8988T (cell line): ENCODE measurements at places on chromosomes 7 and 10.

GRCh38 chr7:39357648-39358047 is 208.6 kb upstream of the YAE1 start:
- DNase-seq: no peak

GRCh38 chr7:123259759-123260158 is 60.0 kb upstream of the SLC13A1 start:
- DNase-seq: no peak

GRCh38 chr7:150340024-150340749 is 1.2 kb downstream of the RARRES2 start:
- DNase-seq: no peak

GRCh38 chr10:73746721-73747120 is 2.5 kb downstream of the SEC24C start:
- DNase-seq: no peak

DNA sequence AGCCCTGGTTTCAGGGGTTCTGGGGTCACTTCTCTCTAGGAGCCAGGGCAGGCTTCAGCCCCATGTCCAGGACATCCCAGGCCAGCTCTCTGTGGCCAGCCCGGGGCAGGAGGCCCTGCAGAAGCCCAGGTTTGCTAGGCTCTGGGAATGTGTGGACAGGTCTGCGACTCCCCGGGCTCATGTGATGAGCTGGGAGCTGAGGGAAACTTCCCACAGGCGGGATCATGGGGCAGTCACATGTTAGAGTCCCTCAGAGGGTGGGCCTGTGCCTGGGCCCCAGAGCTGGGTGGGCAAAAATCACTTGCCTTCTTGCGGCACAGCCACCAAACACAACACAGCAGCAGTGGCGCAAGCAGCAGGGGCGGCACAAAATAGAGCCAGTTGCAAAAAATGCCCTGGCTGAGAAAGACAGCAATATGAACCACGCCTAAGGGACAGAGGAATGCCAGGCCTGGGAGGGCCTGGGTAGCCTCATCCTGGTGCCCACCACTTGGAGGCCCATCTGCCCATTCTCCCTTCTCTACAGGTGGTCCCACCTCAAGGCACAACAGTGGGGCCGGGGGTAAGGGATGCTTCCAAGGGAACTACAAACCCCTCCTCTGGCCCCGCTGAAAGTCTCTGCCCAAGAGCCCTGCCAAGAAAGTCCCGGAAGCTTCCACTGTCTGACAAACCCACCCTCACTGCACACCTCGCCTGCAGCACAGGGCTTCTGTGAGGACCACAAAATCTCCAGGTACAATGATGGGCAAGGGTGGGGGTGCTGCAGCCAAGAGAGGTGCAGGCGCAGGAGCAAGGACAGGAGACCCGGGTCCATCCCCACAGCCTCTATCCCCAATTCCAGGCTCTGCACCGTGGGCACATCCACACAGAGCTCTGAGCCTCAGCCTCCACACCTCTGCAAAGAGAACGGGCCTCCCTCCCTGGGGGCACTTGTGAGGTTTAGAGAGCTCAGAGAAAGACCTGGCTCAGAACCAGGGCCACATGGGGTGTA is 34.6 kb upstream of the ANTXRL start:
- no peak for DNase-seq

DNA sequence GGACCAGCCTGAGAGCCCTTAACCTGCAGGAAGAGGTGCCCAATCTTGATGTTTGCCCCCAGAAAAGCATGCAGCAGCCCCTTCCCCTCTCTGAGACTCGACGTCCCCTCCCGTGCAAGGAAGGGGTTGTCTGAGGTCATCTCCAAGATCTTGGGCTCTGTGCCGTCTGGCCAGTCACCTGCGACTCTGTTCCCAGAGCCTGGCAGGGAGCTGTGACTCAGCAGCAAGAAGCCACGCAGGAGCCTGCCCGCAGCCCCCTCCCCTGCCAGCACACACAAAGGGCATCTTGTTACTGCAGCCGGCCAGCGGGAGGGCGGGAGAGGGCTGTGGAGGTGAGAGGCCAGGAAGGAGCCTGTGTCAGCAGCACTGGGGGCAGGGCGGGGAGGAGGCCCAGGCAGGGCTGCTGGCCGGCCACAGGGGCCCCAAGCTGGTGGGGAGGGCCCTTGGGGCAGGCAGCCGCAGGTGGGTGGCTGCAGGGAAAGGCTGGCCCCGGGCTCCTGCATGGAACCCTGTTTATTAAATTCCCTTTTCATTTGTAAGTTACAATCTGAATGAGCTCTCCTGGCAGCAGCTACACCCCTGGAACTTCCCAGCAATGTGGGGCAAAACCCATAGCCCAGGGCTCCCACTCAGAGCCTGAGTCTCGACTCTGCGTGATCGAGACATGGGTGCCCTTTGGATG is 103.7 kb upstream of the ZMIZ1 start:
- peak; percentile 43 for DNase-seq

DNA sequence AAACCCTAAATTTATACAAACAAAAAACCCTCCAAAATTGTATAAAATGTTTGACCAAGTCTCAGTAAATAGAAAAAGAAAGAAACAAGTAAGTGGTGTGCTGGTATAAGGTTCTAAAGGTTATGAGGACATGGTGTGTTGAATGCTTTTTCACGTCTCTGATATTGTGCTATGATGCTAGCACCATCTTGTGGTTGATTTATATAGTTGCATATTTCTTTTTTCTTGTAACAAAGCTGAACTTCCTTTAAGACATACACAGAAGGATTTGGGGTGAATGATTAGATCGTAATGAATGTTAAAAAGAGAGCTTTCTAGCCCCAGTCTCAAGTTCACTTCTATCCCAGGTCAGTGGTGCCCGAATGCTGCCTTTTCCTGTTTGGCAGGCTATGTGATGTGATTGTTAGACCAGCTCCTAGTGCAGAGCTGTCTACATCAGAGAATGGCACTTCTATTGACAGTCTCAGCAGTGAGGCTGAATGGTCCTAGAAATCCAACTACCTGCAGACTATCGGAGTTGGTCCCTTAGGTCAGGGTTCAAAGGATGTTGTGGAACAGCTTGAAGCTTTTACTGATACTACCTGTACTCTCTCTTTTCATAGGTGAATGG is 25.0 kb downstream of the VTI1A start:
- peak; percentile 23 for DNase-seq

DNA sequence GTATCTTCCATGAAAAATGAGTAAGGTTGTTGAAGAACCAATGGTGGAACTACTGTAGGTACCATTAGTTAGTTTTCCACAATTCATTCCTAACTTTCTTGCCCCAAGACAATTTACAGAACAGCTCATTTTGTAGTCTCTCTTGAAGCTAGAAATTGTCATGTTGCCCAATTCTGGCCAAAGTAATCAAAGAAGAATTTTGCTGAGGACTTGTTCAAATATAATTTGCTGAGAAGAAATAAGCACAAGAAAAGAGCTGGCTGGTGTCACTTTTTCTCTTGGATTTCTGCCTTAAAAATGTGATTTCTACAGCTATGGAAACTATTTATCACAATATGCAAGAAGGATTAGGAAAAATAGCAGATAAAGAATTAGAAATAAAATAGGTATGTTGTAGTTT is 199.2 kb upstream of the SEMA3A start:
- DNase-seq: no peak

GRCh38 chr10:97689559-97690020 is 2.5 kb upstream of the AVPI1 start:
- DNase-seq: no peak

DNA sequence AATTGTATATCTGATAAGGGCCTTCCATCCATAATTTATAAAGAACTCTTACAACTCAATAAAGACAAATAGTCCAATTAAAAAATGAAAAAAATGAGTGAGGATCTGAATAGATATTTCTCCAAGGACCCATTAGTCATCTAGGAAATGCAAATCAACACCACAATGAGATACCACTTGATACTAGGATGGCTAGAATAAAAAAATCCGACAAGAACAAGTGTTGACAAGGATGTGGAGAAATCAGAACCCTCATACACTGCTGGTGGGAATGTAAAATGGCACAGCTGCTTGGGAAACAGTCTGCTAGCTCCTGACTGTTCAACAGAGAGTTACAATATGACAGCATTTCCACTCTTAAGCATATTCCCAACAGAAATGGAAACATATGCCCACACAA is 24.6 kb downstream of the ALOX5 start:
- DNase-seq: no peak

- DNase-seq: no peak
Measured at GRCh38 chr7:48295296-48295971, 124.2 kb downstream of the ABCA13 start.

DNA sequence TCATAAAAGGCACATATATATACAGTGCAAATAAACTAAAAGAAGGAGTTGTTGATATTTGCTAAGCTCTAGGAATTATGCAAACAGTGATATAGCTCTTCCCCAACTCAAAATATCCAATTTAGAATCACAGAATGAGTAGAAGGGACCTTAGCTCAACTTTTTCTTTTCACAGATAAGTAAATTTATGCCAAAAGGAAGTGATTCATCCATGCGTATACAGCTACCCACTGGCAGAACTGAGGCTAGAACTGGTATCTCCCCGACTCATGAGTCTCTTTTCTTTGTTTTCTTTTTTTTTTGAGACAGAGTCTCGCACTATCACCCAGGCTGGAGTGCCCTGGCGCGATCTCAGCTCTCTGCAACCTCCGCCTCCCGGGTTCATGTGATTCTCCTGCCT is 54.2 kb upstream of the SVIL start:
- peak; percentile 28 for DNase-seq

GRCh38 chr10:73590881-73591799 is at the start of gene USP54:
USP54 (minus strand) TSS chr10:73591342; CDS start chr10:73575658, 15,684 bp downstream.
- no peak for DNase-seq

GRCh38 chr7:125412890-125413665 is 483.5 kb upstream of the POT1 start:
- no peak for DNase-seq

DNA sequence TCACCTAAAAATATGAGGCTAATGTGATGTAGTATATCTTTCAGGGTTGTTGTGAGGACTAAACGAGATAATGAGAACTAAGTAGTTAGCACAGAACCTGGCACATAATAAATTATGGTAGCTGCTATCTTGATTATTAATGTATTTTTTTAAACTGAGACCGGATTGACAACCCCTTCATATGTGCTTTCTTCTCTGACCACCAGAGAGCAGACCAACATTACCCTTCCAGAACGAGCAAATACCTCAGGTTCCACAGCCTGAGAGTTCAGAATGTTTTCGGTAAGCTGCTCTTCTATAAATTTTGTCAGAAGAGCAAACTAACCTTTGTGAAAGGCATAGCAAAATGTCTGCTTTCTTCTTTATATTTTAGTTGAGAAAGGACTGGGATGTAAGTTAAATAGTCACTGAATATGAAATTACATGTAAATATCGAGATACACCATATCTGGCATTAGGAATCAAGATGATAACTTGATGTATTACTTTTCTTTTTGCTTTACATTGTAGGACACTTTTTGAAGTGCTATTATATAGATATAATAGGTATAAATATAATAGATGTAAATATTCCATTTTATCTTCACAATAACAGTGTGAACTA is 13.6 kb upstream of the BPGM start:
- no peak for DNase-seq

DNA sequence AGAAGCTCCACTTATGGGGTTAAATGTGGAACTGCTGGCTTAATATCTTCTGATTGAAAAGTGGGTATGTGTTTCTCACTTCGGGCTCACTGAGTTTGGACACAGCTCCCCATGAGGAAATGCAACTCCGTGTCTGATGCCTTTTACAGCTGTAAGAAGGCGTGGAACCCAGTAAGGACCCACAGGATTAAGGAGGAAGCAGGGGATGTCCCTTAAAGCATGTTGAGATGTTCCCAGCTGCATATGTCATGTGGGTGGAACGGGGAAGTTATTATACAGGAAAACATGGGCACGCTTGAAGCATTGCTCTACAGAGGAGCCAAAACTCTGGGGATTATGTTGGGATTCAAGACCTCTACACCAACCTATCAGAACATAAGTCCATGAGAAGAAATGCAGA is 224.4 kb downstream of the NEBL start:
- no peak for DNase-seq

GRCh38 chr7:157007470-157008066 is 2.9 kb downstream of the MNX1 start:
- no peak for DNase-seq

- DNase-seq: no peak
Measured at GRCh38 chr10:98139431-98139830, 5.0 kb downstream of the R3HCC1L start.

- no peak for DNase-seq
Measured at GRCh38 chr7:6273917-6274630, 1.6 kb upstream of the CYTH3 start.

- no peak for DNase-seq
Measured at GRCh38 chr7:23959821-23960220, 249.8 kb downstream of the STK31 start.

DNA sequence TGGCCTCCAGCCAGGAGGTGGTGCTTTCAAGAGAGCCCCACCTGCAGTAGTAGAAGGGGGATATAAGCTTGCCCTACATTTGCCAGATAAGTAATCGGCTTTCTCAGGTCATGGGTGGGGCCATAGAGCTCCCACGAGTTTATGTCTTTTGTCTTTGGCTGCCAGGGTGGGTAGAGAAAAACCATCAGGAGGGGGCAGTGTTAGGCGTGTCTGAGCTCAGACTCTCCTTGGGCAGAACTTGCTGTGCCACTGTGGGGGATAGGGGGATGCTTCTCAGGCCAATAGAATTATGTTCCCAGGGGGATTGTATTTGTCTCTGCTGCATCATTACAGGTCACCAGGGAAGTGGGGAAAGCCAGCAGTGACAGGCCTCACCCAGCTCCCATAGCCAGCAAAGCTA is 12.3 kb upstream of the MRPS33 start:
- no peak for DNase-seq

GRCh38 chr7:33805630-33806233 is 99.6 kb upstream of the BMPER start:
- DNase-seq: no peak

DNA sequence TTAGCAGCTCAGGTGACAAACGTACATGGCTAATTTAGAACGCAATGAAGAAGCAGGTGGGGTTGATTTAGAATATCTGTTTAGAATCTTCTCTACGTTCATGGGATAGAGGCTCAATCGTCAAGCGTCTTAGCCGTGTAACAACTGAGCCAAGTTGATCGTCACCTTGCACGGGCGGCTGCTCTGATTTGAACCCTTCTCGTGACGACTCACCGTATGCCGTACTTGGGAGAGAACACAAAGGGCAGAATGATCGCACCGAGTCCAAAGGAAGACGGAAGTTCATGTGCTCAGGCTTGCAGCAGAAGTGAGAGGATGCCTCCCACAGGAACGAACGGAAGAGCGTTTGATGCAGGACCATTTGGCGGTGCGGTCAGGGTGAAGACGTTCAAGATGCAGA is 108.3 kb upstream of the TCERG1L start:
- no peak for DNase-seq

- no peak for DNase-seq
Measured at GRCh38 chr7:80639011-80639410, 569 bp downstream of the CD36 start.

GRCh38 chr10:44662051-44662450 is 249.1 kb upstream of the TMEM72 start:
- no peak for DNase-seq

GRCh38 chr7:73668886-73669230 is 1.2 kb downstream of the VPS37D start:
- no peak for DNase-seq

- peak; percentile 17 for DNase-seq
Measured at GRCh38 chr7:92527300-92528187, 776 bp downstream of the PEX1 start.

- no peak for DNase-seq
Measured at GRCh38 chr7:45268013-45268412, 110.4 kb downstream of the RAMP3 start.
